ENCODE measurements at places on chromosomes 16 and 17. TPM values are rescaled to one million over a fixed set of nuclear protein-coding genes. Genes with fewer than 3 reads are reported as not detected.

DNA sequence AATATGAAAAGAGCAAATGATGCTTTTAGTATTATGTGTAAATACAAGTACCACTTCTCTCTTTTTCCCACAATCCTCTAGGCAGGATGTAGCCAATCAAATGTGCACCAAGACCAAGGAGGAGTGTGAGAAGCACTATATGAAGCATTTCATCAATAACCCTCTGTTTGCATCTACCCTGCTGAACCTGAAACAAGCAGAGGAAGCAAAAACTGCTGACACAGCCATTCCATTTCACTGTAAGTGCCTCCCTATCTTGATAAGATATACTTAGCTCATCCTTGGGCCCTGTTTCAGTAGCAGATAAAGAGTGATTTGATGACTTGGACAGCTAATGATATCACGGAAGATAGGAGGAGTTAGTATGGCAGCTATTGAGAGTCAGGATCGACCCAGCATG lies 33.7 kb downstream of the TADA2A start:
- no peak for DNase-seq

DNA sequence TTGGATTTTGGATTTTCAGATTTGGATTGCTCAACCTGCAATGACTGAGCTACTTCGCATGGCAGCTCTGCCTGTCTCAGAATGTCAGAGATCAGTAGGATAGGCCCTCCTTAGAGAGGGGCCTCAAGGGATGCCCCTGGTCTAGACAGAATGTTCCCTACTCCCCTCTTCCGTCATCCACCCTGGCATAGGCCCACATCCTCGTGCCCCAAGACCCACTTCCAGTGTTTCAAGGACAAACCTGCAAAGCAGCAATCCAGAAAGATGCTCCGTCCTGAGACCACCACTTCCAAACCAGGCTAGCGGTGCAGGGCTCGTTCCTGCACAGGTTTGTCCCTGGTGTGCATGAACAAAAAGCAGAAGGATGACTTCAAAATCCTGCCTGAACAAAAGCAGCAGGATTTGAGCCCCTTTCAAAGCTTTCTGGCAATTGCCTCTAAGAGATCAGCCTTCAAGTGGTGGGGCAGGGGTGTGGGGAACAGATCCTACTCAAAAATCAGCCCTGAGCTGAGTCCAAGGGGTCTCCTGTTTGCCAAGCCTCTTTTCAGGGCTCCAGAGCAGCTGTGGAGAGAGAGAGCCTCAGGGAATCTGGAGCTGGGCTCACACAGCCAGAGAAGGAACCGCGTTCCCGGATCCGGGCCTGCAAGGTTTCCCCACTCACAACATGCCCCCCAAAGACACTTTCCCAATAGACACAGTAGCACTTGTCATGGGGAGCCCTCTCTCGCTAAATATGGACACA lies 121.1 kb downstream of the SOCS1 start:
- no peak for DNase-seq

DNA sequence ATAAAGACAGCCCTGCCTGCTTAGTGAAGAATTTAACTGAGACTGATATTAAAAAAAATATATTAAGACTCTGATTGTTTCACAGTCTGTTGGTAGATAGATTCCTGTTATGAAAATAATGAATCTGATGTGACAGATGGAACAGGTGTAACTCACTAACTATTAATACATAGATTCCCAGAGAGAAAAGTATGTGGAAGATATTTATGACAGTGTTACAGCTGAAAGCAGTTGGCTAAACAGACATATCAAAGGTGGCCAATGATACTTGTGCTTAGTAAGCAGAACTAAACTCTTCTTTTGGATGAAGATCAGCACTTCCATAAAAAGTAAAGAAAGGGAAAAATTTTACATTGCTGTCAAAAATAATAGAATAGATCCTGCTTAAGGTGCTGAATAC lies 598.2 kb upstream of the CA10 start:
- DNase-seq, result no peak

Gene TEX14
- 0.26 TPM for total RNA-seq

Gene IRX5
- total RNA-seq, result not detected
